ENCODE measurements at places on chromosomes 2 and 18. TPM values are rescaled to one million over a fixed set of nuclear protein-coding genes. Genes with fewer than 3 reads are reported as not detected.

Gene SERPINB12
- not detected for total RNA-seq

Gene SRSF7
- 108 TPM for total RNA-seq

Gene SPP2
- not detected for total RNA-seq

DNA sequence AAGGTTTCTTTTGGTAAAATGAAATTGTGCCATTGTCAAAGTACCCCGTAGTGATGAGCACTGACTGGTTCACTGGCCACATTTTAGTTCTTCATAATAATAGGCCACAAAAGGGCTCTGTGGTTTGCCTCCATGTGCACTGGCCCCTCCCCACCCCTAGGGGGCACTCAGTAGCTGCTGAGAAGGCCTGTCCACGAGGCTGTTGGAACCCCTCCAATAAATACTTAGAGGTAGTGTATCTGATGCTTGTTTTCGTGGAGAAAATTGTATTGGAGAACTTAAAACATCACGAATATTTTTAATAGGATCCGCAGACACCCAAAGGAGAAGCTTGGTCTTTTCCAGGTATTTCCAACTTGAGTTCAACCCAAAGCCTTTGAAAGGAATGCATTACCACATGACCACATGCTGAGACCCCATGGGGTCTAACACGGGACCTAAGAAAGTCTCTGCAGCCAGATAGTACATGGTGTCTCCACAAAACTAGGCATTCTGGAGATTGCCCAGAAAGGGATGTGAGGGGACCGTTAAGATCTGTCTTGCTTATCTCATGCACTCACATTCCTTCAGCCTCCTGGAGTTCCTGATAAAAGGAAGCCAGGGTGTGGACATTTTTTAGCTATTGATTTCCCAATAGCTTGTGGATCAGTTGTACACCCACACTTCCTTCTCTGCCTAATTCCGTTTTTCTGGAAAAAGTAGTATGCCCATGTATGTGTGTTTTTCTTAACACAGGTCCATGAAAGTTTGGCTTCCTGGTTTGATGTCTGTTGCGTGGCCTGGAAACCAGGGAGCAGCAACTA is 28.5 kb upstream of the NOSTRIN start:
- H3K27me3 ChIP-seq = no peaks in the 10 kb centered on the region
- no peaks in the 10 kb centered on the region for H3K4me1 ChIP-seq
- H3K36me3 ChIP-seq = peaks cover 2% of the 10 kb centered on the region
- H3K4me3 ChIP-seq = no peak overlapping the region
- H3K27ac ChIP-seq = no peak overlapping the region

DNA sequence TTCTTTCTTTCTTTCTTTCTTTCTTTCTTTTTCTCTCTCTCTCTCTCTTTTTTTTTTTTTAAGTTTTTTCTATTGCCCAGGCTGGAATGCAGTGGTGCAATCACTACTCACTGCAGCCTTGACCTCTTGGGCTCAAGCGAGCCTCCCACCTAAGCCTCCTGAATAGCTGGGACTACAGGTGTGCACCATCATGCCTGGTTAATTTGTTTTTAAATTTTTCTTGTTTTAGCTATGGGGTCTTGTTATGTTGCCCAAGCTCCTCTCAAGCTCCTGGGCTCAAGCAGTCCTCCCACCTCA is 19.4 kb upstream of the CCDC88A start:
- no peak for DNase-seq
- no peaks in the 10 kb centered on the region for H3K36me3 ChIP-seq
- H3K4me1 ChIP-seq = no peaks in the 10 kb centered on the region

DNA sequence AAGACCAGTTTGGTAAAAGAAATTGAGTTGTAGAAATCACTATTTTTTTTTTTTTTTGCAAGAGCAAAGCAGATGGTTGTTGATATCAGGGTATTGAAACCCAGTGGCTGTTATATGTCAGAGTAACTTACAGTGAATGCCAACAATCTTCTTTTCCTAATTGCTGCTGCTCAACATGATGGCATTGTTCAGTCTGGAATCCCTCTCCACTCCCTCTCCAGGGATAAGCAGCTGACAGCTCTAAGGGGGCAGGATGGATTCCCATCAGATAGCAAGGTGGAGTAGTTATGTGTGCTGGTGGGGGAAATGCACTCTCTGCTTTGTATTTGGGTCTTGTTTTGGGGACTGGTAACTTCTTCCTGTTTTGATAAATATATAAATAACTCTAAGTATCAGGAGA is 200.0 kb downstream of the PIK3C3 start:
- H3K36me3 ChIP-seq = no peaks in the 10 kb centered on the region
- no peak overlapping the region for H3K27ac ChIP-seq
- no peaks in the 10 kb centered on the region for H3K4me1 ChIP-seq
- no peaks in the 10 kb centered on the region for H3K27me3 ChIP-seq
- H3K4me3 ChIP-seq = no peak overlapping the region

GRCh38 chr18:5620289-5620688 is 76.5 kb upstream of the EPB41L3 start:
- H3K36me3 ChIP-seq = no peaks in the 10 kb centered on the region
- DNase-seq = no peak
- peaks cover 11% of the 10 kb centered on the region for H3K27me3 ChIP-seq

GRCh38 chr2:189049709-189050164 is 75.6 kb downstream of the COL3A1 start:
- DNase-seq = no peak
- H3K27me3 ChIP-seq = no peaks in the 10 kb centered on the region
- H3K4me3 ChIP-seq = no peak overlapping the region
- H3K4me1 ChIP-seq = no peaks in the 10 kb centered on the region
- no peaks in the 10 kb centered on the region for H3K36me3 ChIP-seq

DNA sequence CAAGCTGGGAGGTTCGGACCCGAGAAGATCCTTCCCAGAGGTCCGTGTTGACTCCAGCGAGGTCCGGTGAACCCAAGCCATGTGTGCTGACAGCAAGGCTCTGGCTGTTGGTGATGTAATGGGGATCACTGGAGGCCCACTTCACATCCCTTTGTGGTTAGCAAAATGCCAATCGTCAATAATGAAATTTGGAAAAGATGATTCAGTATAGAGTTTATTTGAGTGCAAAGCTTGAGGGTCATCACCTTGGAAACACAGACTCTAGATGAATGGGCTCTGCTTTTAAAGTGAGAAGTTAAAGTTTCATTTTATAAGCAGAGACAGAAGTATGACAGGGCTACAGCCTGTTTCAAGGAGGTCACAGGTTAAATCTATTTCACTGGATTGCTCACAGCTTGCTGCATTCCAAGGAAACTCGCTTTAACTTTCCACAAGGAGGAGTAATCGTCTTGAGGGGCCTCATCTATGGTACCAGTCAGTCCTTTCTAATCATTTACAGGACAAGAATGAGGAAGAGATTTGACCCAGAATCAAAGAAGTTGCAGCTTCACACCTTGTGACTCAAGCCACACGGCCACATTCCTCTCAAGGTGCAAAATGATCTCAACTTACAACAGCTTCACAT is 140.5 kb downstream of the TPO start:
- H3K27me3 ChIP-seq = no peaks in the 10 kb centered on the region
- H3K4me1 ChIP-seq = peaks cover 3% of the 10 kb centered on the region
- H3K27ac ChIP-seq = no peak overlapping the region
- H3K36me3 ChIP-seq = no peaks in the 10 kb centered on the region
- no peak overlapping the region for H3K4me3 ChIP-seq
- DNase-seq = peak; percentile 72
